ENCODE measurements at places on chromosomes 13 and 19. TPM values are rescaled to one million over a fixed set of nuclear protein-coding genes. Genes with fewer than 3 reads are reported as not detected.
A peak's percentile ranks its signal among the peaks of the same experiment; 100 is the strongest.

DNA sequence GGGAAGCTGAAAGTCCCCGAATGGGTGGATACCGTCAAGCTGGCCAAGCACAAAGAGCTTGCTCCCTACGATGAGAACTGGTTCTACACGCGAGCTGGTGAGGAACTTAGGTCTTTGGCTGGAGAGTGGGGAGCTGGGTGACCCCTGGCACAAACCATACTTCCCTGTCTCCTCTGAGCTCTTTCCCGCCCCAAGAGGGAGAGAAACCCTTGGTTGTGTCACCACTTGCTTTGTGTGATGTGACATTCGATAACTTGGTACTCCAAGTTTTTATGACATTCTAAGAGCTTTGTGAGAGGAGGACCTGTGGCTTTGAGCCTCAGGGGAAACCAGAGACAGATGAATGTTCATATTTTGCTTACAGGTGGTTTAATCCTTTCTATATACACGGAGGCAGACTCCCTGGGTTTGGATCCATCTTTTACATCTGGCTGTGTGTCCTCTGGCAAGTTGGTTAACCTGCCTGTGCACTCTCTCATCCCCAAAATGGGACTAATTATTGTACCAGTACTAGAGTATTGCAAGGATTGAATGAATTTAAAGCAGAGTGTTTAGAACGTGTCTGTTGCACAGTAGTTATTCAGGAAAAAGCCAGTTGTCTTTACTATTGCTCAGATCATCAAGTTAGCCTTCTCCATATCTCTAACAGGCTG, 1.2 kb downstream of the RPS19 start:
- no peak for DNase-seq

DNA sequence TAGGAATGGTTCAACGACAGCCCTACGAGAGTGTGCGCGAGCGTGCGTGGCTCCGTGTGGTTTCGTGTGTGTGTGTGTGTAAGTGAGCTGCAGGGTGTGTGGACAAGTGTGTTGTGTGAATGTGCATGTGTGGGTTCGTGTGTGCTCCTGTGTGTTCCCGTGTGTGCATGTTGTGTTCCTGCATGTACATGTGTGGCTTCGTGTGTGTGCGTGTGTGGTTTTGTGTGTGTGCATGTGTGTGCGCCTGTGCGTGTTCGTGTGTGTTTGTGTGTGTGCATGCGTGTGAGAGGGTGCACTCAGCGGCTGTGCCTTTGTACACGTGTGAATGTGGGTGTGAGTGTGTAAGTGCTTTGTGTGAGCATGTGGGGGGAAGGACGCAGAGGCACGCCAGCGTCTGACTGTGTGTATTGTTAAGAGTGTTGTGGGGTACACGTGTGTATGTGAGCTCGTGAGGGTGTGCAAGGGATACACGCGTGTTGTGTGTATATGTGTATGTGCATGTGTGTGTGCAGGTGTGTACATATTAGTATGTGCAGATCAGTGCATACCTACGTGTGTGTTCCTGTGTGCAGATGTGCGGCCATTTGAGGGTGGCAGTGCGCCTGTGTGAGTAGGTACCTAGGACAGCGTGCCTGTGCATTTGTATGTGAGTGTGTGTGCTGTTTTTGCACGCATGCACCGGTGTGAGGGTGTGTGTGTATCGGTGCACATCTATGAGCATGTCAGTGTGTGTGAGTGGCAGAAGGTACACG, 24.3 kb upstream of the ONECUT3 start:
- DNase-seq: no peak

GRCh38 chr19:18468517-18468916, 30.6 kb upstream of the ISYNA1 start:
- DNase-seq: no peak

DNA sequence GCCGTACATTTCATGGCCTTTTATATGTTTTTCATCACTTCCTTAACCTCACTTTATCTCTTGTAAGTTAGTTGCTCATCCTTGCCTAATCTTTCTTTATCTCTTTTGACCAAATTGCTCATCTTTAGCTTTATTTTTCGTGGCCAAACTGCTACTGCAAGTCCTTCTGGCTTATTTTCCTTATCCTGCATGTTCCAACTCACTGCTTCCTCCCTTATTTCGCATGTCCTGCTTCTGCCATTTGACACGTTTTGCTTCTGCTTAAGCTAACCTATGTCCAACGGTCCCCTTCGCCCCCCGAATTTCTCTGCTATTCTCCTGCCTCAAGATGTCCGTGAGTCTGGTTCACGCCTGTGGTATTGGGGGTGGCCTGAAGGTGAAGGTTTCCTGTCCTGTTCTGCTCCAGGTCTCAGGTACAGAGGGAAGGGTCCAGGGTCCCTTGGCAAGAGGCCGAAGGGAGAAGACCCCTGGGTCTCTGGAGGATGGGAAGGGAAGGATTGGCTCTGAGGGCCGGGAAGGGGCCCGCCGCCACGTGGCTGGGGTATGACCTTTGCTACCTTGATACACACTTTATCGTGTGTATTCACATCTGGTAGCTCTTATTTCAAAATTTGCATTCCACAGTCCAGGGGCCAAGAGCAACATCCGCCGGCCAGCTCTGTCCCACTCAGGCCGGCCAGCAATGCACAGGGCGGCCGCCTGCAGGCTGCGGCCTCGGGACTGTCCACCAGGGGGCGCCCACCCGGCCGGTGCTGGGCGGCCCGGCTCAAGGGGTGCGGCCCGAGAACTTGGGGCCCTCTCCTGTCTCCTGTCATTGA, 2.9 kb upstream of the C19orf85 start:
- no peak for DNase-seq

DNA sequence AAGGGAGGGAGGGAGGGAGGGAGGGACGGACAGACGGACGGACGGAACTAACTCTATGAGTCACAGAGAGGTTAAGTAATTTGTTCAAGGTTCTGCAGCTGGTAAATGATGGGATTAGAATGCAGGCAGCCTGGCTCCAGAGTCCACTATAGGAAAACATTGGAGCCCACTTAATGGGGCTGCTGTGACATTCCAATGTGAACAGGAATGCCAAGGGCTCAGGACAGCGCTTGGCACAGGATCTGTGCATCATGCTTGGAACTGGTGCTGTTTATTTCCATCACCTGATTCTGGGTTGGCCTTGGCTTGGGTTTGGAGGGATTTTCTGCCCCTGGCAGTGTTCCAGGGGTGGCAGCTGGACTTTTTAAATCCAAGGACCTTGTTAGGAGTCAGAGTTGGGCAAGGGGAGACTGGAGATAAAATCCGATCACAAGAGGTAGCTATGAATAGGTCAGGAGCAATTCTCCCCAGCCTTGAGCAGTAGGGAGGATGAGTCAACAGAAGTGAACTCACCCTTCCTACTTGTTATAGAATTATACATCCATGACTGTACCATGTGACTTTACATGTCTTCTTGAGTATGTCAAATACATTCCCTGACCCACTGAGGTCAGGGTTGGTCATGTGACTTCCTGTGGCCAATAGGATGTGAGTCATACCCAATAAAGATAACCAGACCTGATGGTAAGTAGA, 7.8 kb upstream of the HIF3A start:
- DNase-seq: no peak

DNA sequence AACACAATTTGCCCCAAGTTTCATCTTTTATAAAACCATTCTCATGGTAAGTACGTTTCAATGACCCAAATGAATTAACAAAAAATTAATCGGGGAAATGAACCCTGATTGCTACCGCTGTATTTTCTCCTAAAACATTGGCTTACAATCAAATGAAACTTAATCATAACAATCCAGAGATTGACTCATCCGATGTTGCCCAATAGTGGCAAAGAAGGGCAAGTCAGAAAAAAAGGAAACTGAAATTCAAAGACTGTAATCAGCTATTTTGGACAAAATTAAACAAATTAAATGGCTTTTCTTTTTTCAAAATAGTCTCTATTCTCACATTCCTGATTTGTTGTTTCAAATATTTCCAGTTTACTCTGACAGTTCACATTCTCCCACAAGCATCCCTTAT, 3.9 kb upstream of the ACOD1 start:
- DNase-seq: no peak

- DNase-seq: no peak
These were observed 112.4 kb downstream of the NUFIP1 start for GRCh38 chr13:44876782-44877324.

DNA sequence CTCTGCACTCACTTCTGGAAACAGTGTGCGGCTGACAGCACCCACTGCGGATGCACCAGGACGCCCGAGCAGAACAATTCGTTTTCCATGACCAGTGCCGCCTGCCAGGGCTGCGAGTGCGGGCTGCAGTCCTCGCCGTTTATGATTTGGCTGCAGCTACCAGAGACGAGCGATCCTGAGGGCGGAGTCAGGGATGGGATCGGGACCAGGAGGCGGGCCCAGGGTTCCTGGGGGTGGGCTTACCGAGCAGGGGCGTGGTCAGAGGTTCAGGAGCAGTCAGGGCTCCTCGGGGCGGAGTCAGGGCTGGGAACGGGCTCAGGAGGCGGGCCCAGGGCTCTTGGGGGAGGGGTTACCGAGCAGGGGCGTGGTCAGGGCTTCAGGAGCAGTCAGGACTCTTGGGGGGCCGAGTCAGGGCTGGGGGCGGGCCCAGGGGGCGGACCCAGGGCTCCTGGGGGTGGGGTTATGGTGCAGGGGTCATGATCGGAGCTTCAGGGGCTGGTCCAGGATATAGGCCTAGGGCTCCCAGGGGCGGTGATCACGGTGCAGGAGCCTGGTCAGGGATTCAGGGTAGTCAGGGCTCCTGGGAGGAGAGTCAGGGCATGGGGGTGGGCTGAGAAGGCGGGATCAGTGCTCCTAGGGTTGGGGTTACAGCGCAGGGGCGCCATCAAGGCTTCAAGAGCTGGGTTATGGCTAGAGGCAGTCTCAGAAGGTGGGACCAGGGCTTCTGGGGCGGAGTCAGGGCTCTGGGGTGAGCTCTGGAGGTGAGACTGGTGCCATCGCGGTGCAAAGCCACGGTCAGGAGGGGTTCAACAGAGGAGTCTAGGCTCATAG, 1.7 kb downstream of the KLK4 start:
- peak; percentile 49 for DNase-seq

- no peak for DNase-seq
These were observed 4.3 kb upstream of the RAP2A start for GRCh38 chr13:97429681-97430081.

DNA sequence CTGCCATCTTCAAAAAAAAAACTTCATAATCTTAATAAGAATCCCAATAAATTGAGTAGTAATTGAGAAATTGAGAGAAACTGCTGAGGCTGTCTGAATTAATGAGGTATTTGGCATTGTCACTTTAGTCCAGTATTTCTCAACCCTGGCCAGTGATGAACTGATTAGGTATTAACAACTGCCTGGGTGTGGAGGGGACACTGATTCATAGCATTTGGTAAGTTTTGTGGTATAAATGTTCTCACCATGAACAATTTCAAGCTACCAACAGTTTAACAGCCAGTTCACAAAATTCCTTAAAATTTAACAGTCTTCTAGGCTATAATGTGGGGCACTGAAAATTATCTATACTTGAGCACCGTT, 18.3 kb downstream of the GPC6 start:
- no peak for DNase-seq

- no peak for DNase-seq
These were observed 56.5 kb downstream of the ARHGEF7 start for GRCh38 chr13:111171629-111172028.

DNA sequence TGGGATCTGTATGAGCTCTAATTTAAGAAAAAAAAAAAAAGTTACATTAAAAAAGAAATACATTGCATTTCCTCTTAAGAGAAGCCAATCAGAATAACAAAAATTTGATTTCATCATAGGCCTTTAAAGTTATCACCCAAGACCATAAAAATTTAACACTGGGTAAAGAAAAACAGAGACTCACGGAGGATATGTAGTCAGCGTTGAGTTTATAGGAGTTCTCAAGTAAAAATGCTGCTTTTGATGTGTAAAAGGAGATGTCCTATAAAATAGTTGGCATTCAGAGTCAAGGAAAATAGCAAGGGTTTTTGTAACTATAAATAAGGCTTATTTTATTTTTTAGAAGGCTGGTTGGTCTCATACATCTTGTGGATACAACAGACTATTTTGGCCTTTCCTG, 191.1 kb downstream of the EFNB2 start:
- no peak for DNase-seq

GRCh38 chr19:17025361-17025760, 1.2 kb downstream of the CPAMD8 start:
- no peak for DNase-seq

DNA sequence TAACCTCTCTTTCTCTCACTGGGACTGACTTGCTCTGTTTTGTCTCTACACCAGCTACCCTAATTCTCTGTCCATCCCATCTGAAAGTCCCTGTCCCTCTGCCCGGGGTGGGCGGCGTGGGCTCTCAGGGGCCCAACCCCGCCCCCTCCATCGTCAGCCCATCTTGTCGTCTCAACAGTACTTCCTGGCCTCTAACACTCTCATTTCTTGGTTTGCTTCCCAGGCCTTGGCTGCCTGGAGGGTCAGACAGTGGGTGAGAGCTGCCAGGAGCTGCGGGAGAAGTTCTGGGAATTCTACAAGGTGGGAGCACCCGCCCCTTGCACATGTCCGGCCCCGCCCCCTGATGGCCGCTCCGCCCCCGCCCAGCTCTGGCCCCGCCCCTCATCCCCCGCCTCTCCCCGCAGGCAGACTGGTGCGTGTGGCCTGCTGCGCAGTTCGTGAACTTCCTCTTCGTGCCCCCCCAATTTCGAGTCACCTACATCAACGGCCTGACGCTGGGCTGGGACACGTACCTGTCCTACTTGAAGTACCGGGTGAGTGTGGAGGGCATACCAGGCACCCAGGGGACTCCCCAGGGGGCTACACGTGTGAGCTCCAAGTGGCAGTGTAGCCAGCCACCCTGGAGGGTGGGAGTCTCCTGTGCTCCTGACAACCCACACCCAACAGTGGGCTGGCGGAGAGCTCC, 1.7 kb downstream of the MPV17L2 start:
- DNase-seq: no peak

- DNase-seq: no peak
These were observed 28.5 kb downstream of the SKA3 start for GRCh38 chr13:21147827-21148226.

GRCh38 chr19:48964205-48965039, 687 bp upstream of the FTL start:
- DNase-seq: no peak

DNA sequence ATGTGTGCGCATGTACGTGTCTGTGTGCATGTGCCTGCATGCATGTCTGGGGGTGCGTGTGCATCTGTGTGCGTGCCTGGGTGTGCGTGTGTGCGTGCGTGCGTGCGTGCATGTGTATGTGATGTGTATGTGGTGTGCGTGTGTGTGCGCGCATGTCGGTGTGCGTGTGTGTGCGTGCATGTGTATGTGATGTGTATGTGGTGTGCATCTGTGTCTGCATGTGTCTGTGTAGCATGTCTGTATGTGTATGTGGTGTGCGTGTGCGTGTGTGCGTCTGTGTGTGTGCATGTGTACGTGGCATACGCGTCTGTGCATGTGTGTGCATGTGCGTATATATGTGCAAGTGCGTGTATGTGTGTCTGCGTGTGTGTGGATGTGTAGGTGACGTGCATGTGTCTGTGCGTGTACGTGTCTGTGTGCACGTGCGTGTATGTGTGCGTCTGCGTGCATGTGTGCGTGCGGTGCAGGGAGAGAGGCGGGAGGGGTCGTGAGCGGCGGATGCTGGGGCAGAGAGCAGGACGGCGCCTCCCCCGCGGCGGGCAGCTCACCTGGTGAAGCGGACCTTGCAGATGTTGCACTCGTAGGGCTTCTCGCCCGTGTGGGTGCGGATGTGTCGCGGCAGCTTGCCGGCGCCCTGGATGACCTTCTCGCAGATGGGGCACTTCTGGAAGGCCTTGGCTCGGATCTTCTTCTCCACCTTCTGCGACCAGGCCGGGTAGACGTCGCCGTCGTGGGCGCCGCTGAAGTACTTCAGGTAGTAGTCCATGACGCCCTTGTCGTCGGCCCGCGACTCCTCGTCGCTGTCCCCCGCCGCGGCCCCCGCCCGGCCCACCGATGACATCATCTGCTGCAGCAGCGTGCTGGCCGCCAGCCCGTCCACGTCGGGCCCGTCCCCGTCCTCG, 13.0 kb downstream of the ZBTB7A start:
- no peak for DNase-seq

GRCh38 chr13:30373727-30374126, 48.6 kb upstream of the UBE2L5 start:
- no peak for DNase-seq

Gene PSPN
- 2.4 TPM for polyA plus RNA-seq
